Activated gamma-delta T cell treated with Interleukin-2 at 50 U/mL for 16 hours (primary cell): ENCODE measurements at places on chromosomes 1 and 21.

GRCh38 chr1:47996406-47997226 is 569 bp downstream of the TRABD2B start:
- DNase-seq: no peak

GRCh38 chr1:67619080-67619479 is 65.9 kb upstream of the GADD45A start:
- DNase-seq: no peak

DNA sequence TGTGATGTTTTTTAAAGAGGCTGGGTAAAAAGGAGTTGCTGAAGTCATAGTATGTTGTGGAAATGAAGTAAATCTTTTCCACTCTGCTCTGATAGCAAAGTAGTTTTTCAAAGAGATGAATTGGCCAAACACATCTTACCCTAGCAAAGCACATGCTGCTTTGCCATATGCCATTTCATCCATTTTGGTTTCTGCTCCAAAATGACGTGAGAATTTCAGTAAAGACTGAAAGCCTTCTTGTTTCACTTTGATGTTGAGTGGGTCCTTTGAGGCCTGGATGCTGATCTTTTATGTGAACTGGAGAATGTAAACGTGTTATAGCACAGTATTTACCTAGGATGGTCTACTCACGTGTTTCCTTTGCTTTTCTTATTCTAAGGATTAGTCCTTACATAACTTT is 73.3 kb upstream of the PGD start:
- no peak for DNase-seq

- DNase-seq: no peak
Measured at GRCh38 chr1:90722874-90723589, 5.9 kb upstream of the BARHL2 start.

- no peak for DNase-seq
Measured at GRCh38 chr21:42004406-42005199, 5.6 kb downstream of the ZBTB21 start.

DNA sequence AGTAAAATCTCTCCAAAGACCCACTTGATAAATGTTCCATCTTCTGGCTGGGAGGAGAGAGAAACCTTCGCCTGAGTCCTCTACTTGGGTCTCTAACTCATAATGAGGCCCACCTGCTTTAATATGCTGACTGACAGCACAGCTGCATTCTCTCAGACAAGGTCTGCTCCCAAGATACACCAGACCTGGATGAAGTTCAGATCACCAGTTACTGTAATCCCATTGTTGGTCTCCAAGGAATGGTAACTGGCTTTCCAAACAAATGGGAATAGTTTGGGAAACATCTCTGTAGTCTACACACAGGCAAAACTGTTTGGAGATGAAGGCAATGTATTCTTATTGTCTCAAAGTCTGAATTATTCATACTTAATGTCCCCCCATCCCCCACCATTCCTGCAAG is 27.9 kb upstream of the COL24A1 start:
- no peak for DNase-seq

- DNase-seq: no peak
Measured at GRCh38 chr1:226593541-226593940, 45.0 kb downstream of the STUM start.

DNA sequence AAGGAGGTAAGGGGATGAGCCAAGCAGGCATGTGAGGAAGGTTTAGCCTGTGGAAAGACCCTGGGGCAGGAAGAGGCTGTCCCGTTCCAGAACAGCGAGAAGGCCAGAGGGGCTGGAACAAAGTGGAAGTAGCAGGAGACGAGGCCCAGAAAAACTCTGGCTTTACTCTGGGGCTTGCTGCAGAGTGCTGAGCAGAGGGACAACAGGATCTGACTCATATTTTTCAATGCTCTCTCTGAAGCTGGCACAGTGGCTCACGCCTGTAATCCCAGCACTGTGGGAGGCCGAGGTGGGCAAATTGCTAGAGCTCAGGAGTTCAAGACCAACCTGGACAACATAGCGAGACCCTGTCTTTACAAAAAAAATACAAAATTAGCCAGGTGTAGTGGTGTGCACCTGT is 52.4 kb upstream of the PAX7 start:
- no peak for DNase-seq
